Fibroblast of pulmonary artery (primary cell): ENCODE measurements at places on chromosomes 2 and 18.
A peak's percentile ranks its signal among the peaks of the same experiment; 100 is the strongest.

DNA sequence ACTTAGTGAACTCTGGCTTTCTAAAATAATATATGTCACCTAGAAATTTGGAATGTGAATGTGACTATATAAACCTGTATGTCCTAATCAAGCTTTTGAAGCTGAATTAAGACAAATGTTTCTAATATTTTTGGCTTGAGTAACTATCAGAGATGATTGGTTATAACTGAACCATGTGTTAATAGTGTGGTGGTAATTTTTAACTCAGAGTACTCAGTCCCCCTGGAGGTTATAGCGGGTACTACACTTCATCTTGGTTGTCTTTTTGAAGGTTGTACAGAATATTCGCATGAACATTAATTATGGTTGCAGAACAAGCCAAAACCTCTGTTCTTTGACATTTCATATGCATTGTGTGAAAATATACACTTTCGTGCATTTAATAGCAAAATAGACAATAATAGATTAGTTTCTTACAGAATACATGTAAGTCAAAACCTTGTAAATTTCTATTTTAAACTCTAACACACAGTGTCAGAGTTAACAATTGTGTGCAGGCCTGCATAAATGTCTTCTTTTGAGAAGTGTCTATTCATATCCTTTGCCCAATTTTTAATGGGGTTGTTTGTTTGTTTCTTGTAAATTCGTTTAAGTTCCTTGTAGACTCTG is 86.0 kb downstream of the OSBPL6 start:
- DNase-seq = peak; percentile 78

GRCh38 chr2:217527590-217528202 is 475.1 kb downstream of the TNS1 start:
- no peak for DNase-seq

GRCh38 chr2:162074928-162075688 is 1.1 kb upstream of the DPP4 start:
- DNase-seq = no peak

DNA sequence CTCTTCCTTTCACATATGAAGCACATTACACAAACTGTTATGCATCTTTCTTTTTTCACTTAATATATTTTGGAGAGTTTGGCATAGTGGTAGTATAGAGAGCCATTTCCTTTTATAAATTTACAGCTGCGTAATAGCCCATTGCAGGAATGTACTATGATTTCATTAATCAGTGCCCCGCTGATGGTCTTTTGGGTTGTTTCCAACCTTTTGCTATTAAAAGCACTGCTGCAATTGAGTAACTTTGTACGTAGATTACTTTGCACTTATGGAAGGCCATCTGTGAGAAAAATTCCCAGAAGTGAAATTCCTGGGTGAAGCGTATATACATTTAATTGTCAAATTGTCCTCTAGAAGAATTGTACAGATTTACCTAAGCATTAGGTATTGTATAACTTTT is 565.3 kb upstream of the ZNF804A start:
- DNase-seq = peak; percentile 51

DNA sequence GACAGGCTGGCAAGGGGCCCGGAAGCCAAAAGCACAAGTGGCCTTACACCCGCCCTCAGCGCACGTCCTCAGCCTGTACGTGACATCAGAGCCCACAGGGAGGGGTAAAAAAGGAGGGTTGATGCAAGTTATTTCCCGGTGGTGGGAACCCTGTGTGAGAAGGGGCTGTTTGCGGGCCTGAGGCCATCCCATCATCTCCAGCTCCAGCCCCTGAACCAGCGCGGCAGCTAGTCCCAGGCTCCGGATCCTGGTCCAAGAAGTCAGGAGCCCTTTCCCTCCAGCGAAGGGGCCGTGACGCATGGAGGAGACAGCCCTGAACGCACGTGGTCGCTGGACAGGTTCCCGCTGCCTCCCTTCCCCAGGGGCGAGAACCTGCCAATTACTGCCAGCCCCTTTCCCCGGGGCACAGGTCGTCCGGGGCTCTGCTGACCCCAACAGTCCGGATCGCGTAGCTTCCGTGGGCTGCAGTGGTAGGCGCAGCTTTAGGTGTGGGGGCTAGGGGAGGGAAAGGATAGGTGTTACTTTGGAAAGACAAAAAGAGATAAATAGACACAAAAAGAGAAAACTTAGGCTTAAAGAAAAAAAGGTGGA is 1.3 kb upstream of the LRP2 start:
- DNase-seq = peak; percentile 11

DNA sequence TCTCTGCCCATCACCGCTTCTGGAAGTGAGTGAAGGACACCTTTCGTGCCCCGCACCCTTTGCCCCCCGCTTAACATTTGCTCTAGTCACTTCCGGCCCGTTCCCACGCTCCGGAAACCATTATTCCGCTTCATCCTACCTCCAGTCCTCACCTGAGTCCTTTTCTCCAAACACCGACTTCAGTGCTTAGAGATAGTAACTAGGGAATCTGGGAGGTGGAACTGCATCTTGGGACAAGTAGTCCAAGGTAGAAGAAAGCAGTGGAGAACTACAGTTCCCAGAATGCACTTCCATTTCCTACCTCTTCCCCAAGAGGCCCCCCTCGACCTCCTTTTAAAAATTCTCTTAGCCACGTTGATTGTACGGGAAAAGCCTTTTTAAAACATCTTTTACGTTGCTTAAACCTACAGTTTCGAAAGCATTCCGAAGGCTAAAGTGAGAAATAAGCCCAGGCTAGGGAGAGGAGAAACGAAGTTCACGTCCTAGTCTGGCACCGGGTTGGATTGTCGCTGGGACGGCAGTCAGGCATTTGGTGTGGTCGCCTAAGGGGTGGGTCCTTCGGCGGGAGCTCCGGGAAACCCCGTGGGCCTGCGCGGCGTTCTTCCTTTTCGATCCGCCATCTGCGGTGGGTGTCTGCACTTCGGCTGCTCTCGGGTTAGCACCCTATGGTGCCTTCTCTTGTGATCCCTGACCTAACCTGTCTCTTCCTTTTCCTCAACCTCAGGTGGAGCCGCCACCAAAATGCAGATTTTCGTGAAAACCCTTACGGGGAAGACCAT is at the start of the genes CLHC1 and RPS27A:
TSS of gene CLHC1 (minus strand) at position 210 of the 779 bp plus-strand sequence. CDS start 9,882 bp downstream, outside the sequence.
TSS of gene RPS27A (plus strand) at position 605 of the 779 bp plus-strand sequence. CDS start at position 742, 137 bp downstream.
- DNase-seq = peak; percentile 99

DNA sequence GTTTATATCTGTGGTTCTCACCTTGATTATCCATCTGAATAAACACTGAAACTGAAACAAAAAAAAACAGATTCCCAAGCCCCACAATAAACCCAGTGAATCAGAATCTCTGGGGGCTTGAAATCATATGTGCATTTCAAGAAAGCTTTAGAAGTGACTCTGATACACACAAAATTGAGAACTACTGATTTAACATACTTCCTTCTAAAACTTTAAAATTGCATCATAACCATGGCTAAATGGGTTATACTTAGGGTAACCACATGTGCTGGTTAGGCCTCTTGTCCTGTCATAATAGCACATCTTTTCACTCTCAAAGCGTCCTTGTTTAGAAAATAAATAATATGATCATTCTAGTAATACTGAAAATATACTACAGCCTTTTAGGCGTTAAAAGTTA is 100.9 kb downstream of the ATAD2B start:
- no peak for DNase-seq

- peak; percentile 84 for DNase-seq
Observed at GRCh38 chr2:109266998-109267854, 138.2 kb downstream of the SH3RF3 start.

- peak; percentile 93 for DNase-seq
Observed at GRCh38 chr2:98608116-98608961, at the start of the genes COA5 and UNC50. COA5 (minus strand) TSS chr2:98608512; CDS start chr2:98608405, 107 bp downstream. UNC50 (plus strand) TSS chr2:98608589; CDS start chr2:98609760, 1,171 bp downstream.

DNA sequence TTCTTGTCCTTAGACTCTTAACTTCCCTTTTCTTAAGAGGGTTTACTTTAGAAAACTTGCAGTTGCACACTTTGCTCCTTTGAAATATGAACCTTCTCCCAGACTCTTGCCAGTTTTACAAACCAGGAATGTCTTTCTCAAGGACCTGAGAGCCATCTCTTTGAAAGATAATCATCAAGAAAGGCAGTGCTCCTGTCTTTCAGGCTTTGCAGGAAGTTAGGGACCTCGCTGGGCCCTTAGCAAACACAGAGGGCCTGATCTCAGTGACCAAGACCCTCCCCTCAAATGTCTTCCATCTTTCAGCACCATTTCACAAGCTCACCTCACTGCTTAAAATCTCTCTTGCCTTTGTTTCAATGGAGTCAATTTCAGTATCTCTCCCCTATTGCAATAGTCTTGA is 32.0 kb upstream of the NYAP2 start:
- no peak for DNase-seq

DNA sequence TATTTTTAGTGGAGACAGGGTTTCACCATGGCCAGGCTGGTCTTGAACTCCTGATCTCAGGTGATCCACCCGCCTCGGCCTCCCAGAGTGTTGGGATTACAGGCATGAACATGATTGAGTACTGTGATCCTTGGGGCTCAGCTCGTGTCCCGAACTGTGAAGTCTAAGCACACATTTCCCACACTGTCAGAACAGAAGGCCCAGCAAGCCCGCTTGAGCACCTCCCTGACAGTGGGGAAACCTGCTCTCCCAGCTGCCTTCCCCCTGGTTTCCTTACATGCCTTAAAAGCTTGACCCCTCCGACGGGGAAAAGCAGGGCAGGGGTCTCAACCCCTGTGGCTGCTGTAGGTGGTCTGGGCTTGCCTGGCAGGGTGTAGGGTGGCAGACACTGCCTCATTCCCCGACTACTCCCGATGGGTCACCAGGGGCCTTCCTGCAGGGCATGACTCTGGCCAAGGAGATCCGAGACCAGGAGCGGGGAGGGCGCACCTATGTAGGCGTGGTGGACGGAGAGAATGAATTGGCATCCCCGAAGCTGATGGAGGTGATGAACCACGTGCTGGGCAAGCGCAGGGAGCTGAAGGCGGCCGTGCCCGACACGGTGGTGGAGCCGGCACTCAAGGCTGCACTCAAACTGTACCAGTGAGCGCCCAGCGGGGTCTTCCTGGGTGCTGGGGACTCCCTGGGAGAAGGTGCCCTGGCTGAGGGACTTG is 10.1 kb downstream of the VIL1 start:
- no peak for DNase-seq

GRCh38 chr18:48608581-48608980 is 69.8 kb downstream of the CTIF start:
- DNase-seq = no peak

DNA sequence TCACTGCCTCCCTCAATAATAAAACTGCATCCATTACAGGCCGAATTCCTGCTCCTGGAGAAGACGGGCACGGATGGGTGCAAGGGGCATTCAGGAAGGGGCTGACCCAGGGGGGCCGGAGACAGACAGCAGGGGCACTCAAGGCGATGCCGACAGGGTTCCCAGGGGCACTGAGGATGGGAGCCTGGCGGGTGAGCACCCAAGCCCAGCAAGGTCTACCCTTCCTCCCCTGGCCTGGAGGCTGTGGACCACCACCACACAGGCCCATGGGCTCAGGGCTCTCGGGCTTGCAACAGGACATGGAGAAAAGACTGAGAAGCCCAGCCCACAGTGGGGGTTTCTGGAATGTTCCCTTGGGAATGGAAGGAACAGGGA is 104.7 kb upstream of the ODC1 start:
- no peak for DNase-seq
